Posterior vena cava (tissue), 2 donors: ENCODE measurements at places on chromosomes 1 and 21. TPM values are rescaled to one million over a fixed set of nuclear protein-coding genes. Genes with fewer than 3 reads are reported as not detected.

DNA sequence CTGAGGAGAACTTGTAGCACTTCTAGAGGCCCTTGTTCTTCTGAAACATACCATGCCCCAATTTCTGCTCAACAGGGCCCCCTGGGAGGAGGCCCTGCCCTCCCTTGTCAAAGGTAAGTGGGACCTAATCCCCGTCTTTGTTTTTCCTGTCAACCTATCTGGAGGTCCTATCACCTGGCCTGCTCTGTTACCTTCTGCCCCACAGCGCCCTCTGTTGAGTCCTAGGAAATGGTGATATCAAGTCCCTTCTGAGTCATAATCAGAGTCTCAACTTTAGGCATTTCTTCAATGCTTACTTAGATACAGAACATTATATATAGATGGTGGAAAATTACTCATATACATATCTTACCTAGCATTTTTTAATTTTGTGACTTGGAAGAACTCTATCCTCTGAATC is 28.2 kb upstream of the FCRL4 start:
- no peak for DNase-seq

- DNase-seq, result no peak
These were observed 64.3 kb upstream of the LRRC8B start for GRCh38 chr1:89460325-89460724.

PHLDA3 gene
- total RNA-seq, result 57.4 TPM

CNKSR1 gene
- 2.4 TPM for total RNA-seq

MFAP2 gene
- 39.0 TPM for total RNA-seq

DNA sequence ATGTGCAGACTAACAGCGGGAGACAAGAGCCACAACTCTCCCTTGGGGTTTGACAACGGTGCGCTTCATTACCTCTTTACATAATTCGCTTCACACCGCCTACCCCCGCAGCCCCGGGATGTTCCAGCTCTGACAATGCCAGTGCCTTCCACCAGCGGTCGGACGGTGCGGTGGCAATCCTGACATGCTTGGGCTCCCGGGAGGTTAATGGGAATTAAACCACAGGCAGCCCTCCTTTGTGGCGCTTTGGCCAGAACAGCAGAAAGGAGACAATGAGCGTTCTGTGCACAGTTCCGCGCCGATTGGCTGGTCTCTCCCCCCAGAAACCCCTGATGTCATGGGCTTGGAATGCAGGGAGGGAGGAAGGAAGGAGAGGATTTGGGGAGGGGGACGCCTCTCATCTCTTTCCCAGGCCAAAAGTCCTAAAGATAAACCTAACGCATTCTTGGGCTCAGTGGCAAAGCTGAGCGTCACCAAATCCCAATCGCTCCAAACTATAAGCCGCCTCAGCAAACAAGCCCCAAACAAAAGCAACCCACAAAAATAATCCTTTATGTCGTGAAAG is 1.3 kb downstream of the CNN3 start:
- peak; percentile 88 for DNase-seq

DNA sequence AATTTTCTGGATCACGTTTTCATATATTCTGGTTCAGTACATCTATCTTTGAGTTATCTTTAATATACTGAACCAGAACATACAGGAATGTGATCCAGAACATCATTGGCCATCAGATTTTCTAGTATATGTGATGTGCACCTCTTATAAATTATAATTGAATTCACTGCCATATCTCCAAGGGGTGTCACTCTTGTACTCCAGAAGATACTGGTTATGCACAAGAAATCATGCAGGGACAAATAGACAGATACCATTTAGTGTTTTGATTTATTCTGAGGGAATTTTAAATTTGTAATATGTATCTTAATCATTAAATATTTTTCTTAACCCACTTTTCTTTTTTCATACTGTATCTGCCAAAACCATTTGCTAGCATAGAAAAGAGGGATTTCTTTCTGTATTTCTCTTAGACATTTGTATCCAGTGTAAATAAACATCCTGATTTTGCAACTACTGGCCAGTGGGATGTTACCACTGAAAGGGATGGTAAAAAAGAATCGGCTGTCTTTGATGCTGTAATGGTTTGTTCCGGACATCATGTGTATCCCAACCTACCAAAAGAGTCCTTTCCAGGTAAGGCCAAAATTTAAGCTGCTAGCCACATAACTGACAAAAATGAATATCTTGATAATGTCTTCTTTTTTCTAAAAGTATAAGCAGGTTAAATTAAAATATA is 16.7 kb downstream of the FMO3 start:
- no peak for DNase-seq

DNA sequence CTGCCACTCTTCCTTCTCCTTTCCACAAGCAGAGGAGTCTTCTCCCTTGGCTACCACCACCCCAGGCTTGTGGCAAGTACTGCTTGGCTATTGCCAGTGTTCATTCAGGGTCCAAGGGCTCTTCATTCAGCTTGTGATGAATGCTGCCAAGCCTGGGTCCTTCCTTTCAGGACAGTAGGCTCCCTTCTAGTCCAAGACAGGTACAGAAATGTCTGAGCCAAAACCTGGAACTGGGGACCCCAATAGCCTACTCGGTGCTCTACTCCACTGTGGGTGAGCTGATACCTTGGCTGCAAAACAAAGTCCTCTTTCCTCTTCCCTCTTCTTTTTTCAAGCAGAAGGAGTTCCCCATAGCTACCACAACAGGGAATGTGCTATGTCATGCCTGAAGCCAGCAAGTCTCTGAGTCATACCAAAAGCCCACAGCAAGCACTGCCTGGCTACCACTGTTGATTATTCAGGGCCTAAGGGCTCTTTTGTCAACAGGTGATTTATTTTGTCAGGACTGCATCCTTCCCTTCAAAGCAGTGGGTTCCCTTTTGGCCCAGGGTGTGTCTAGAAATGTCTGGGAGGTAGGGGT is 268.9 kb downstream of the HHAT start:
- DNase-seq, result no peak

GRCh38 chr1:232303222-232303620 is 326.7 kb downstream of the SIPA1L2 start:
- DNase-seq, result no peak

DNA sequence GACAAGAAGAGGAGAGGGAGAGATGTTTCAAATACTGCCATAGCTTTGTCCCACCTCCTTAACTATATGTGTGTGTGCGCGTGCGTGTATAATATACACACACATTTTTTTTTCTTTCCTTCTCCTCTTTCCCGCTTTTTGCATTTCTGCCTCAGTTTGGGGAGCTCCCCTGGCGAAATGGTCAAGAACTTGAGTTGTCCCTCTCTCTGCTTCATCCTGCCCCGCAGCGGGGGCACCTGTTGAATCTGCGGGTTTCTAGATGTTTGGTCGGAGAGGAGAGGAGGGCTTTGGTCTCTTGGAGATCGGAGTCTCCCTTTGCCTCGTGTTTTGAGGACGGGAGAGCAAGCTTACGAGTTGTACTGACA is 504 bp downstream of the SCCPDH start:
- DNase-seq, result no peak

EXO1 gene
- 0.29 TPM for total RNA-seq

EIF4G3 gene
- total RNA-seq, result 56.6 TPM

TARBP1 gene
- 20.0 TPM for total RNA-seq

DNA sequence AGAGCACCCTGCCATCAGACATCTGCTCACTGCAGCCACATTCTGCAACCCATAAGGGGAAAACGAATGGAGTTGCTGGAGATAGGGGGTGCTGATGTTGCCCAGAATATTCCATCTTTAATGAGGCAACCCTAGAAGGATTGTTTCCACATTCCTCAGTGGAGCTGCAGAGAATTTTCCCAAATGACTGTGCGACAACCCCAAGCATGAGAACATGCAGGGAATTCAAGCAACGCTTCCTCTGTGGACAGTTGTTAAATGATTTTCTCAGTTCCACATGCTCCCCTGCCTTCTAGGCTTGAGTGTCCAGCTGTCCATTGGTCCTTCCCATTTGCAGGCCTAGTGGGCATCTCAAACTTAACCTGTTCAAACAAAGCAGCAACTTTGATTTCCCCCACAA is 20.5 kb upstream of the UBL4B start:
- no peak for DNase-seq

GRCh38 chr21:45429221-45430175 is 24.5 kb downstream of the COL18A1 start:
- no peak for DNase-seq

CELA3A gene
- total RNA-seq, result 7.6 TPM

GRCh38 chr1:112256411-112256810 is 139.6 kb upstream of the CTTNBP2NL start:
- DNase-seq, result no peak

MX2 gene
- 20.4 TPM for total RNA-seq

GBP7 gene
- total RNA-seq, result not detected

GRCh38 chr1:14614341-14614740 is 15.9 kb downstream of the KAZN start:
- DNase-seq, result no peak

GRCh38 chr1:12420171-12420570 is 190.3 kb downstream of the VPS13D start:
- DNase-seq, result no peak

CLCN6 gene
- 16.8 TPM for total RNA-seq
